ENCODE measurements at places on chromosomes 4 and X. TPM values are rescaled to one million over a fixed set of nuclear protein-coding genes. Genes with fewer than 3 reads are reported as not detected.

The GPR82 gene
- 0.22 TPM for total RNA-seq

The C4orf50 gene
- not detected for total RNA-seq

The RPL34 gene
- 1,152 TPM for total RNA-seq

The ASB12 gene
- not detected for total RNA-seq

The GPR119 gene
- not detected for total RNA-seq

The CTSO gene
- total RNA-seq = 27.3 TPM

The CT45A3 gene
- total RNA-seq = not detected

DNA sequence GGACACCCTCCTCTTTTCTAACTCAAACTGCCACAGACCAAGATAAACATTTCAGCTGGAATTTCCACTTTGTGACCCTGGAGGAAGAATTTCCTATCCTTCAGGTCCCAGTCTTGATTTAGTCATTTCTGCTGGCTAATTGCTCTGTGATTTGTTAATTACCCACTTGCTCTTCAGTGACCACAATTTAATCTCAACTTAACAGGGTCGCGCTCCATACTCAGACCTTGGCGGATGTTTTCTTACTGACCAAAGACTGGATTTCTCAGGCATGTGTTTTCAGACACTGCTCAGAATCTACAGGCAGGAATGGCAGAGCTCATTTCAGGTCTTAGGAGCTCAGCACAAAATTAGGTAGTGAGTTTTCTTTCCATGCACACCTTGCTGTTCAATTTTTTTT lies 188.9 kb downstream of the ASMT start:
- no peak for DNase-seq

GRCh38 chr4:6633091-6633906 lies 7.2 kb upstream of the MRFAP1 start:
- DNase-seq = no peak

DNA sequence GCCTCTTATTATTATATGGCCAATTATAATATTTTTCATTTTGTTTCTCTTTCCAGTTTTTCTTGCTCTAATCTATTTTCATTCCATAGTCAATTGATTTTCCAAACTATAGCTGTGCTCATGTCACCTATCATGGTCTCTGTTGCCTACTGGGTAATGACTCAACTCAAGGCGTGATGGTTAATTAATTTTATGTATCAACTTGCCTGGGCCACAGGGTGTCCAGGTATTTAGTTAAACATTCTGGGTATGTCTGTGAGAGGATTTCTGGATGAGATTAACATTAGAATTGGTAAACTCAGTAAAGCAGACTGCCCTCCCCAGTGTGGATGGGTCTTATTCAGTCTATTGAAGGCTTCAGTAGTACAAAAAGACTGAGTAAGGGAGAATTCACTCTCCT lies 9.9 kb downstream of the FHIP1A start:
- no peak for DNase-seq

DNA sequence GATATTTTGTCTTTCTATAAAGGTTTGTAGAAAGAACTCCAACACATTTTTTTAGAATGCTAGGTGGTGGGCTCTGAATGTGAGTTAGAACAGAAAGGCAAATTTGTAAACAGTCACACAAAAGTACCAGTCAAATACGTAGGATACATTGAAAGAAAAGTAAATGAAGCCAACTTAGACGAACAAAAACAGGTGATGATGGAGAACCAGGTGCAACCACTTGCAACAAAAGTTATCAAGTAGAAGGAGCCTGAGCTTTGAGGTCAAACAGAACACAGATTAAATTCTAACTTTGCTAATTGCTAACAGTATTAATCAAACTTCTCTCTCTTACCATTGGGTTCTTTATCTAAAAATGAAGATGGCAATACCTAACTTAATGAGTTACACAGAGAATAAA lies 62.7 kb upstream of the DAPP1 start:
- DNase-seq = no peak

GRCh38 chr4:124535003-124535402 lies 177.5 kb downstream of the ANKRD50 start:
- DNase-seq = no peak

GRCh38 chr4:36123906-36124305 lies 120.4 kb downstream of the ARAP2 start:
- DNase-seq = no peak

- DNase-seq = no peak
Measured at GRCh38 chr4:24722026-24722568, 73.3 kb upstream of the SOD3 start.

DNA sequence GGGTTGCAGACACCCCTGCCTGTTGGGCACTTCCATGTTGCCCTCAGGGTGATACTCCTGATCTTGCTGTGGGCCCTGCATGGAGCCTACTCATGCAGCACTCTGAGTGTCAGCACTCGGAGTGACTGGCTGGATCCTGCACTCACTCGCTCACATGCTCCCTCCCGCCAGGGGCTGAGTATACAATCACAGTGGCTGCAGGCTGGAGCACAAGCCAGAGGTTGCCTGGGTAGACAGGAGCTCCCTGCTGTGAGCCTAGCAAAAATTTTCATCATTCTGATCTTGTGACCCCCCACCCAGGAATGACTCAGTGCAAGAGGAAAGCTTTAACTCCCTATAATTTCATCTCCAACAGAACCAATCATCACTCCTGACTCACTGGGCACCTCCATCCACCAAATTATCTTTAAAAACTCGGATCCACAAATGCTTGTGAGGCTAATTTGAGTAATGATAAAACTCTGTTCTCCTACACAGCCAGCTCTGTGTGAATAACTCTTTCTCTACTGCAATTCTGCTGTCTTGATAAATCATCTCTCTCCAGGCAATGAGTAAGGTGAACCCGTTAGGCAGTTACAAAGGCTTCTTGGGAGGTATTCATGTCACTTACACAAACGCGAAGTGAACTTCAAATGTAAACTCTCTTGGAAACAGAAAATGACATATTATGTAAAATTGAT lies 1180.8 kb upstream of the PABPC4L start:
- DNase-seq = no peak

DNA sequence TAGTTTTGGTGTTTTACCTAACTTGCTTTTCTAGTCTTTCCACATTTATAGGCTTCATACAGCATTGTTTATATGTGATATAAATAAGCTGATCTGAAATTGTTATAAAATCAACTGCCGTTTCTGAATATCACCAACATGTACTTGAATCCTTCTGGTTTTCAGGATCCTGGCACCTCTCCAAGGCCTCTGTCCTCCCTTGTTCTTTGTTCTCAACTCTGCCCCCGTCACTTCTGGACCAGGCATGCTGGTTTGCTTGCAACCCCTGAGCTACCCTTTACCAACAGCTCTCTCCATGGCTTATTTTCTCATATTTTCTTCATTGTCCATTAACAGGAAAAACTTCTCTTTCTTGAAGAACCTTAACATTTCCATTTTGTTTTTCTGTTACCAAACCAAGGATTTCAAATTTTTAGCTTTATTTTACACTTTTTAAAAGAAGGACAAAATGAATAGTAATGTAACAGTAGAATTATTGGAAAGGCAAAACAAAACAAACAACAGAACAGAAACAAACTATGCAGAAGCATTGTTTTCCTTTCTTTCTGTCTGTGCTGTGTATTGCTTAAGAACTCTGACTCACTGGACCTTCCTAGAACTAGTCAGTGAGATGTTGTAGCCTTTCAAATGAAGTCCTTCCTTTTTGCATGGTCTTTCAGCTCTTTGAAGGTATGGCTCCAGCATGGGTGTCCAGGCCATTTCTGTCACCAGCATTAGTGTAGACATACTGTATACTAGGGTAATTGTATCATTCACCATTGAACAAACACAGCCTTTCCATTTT lies 44.8 kb downstream of the BANK1 start:
- DNase-seq = peak; percentile 35

GRCh38 chr4:120850018-120850599 lies 72.4 kb downstream of the PRDM5 start:
- DNase-seq = no peak

DNA sequence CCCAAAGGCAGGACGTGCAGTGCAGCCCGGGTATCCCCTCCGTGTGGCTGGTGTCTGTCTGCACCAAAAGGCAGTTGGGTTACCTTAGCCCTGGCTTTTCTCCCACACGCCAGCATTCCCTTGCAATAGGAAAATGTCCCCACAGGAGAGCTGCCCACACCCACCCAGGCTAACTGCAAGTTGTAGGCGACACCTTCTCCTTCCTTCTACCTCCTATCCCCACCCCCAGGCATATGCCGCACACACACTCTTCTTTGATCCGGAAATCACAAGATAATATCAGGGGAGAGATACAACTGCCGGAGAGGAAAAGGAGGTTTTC lies 444 bp upstream of the APBB2 start:
- no peak for DNase-seq

DNA sequence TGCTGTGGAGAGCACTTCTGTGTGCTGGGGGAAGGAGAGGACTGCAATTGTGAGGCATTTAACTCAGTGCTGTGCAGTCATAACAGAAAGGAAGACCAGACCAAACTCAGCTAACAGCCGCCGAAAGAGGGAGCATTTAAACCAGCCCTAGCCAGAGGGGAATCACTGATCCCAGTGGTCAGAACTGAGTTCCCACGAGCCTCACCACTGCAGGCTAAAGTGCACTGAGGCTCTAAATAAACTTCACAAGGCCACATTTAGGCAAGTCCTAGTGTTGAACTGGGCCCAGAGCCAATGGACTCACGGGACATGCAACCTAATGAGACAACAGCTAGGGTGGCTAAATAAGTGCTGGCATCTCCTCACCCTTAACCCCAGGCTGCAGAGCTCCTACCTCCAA lies 20.4 kb downstream of the IQCM start:
- DNase-seq = no peak

- no peak for DNase-seq
Measured at GRCh38 chrX:134526399-134526798, 66.4 kb downstream of the HPRT1 start.

DNA sequence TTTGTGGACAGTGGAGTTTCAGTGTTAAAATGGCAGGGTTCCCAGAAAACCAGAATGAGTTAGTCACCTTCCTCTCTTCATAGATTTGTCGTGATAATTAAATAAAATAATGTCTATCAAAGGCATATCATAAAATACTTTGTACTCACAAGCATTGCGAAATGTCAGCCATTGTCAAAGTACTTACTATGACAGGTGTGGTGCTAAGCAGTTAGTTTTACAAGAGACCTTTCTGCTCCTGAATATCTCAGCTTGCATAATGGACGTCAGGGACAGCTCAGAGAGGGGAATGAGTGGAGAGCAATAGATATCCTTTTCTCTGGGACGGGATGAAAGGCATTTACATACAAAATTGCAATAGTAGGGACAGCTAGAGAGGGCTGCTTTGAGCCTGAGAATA lies 560.9 kb downstream of the KCNIP4 start:
- no peak for DNase-seq

DNA sequence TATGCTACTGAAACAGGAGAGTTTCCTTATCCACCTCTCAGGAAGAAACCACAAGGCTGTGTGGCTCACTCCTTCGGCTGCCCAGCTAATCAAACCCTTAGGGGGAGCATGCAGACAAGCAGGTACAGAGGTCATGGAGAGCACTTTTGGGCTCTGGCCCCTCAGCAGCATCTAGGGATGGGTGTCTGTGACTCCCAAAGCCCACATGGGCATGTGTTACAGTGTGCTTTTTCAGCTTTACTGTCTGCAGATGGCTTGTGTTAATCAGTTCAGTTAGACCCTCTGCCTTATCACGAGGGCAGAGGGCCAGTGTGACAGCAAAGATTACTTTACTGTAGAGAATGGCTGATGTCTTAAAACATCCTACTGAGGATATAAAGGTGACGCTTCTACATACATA lies 447.4 kb downstream of the PCDH10 start:
- no peak for DNase-seq

- DNase-seq = no peak
Measured at GRCh38 chr4:78971776-78972175, 32.5 kb upstream of the PAQR3 start.

Measured in tibial nerve (tissue), 4 donors.